ENCODE measurements at places on chromosomes 3 and 15.

DNA sequence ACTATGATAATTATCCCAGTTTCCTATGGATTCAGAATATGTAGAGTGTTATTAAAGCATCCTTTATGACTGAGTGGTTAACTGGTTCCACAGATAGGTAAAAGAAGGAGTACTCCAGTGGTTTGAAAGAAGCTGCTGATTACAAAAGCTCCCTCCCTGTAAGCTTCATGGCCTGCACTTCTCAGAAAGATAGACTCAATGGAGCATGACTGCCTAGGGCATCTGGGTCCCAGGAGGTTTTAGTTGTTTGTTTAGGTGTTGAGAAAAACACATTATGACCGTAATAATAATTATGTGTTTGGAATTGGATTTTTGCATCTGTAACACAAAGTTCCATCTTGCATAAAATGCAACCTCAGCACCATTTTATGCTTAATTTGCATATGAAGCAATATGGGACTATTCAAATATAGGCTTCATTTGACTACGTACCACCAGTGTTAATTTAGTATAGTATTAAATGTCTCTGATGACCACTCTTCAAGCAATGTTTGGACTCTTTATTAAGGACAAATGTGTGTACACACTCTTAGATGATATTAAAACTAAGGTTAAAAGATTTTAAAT lies 121.1 kb downstream of the ROBO2 start:
- DNase-seq = no peak

- DNase-seq = no peak
Observed at GRCh38 chr3:119357190-119357589, 63.0 kb downstream of the ARHGAP31 start.

GRCh38 chr3:189404797-189405484 lies 226.2 kb upstream of the TP63 start:
- DNase-seq = no peak

GRCh38 chr15:67613211-67613610 lies 70.7 kb downstream of the MAP2K5 start:
- DNase-seq = no peak

- DNase-seq = no peak
Observed at GRCh38 chr15:25022233-25022632, 67.4 kb downstream of the SNRPN start.

All from memory B cell (primary cell).